NCI-H1694 treated with DMSO at 0.1 percent for 48 hours (cell line): ENCODE measurements at places on chromosomes 6 and 20.

- DNase-seq = no peak
Observed at GRCh38 chr20:829551-829950, 4.0 kb upstream of the FAM110A start.

GRCh38 chr20:45589725-45590124 is 10.6 kb upstream of the WFDC8 start:
- DNase-seq = no peak

GRCh38 chr20:13791540-13792459 is 7.0 kb downstream of the NDUFAF5 start:
- no peak for DNase-seq

DNA sequence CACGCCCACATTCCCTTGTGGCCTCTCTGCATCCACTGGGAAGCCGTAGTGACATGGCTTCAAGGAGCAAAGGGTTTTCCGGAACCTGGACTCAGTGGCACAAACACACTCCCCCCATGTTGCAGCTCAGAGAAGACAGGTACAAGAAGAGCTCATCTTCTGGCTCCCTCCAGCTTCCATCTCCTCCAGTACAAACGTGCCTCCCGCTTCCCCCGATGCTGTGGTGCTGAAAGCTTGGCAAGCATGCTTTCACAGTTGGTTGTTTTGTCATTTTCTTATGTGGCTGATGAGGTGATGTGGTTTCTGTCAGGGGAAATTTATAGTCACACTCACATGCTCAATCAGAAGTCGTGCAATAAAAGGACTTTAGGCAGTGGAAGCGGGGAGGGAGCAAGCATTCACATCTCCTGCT is 258.5 kb downstream of the KIF16B start:
- no peak for DNase-seq

- DNase-seq = no peak
Observed at GRCh38 chr6:131146865-131147264, 11.6 kb downstream of the AKAP7 start.

DNA sequence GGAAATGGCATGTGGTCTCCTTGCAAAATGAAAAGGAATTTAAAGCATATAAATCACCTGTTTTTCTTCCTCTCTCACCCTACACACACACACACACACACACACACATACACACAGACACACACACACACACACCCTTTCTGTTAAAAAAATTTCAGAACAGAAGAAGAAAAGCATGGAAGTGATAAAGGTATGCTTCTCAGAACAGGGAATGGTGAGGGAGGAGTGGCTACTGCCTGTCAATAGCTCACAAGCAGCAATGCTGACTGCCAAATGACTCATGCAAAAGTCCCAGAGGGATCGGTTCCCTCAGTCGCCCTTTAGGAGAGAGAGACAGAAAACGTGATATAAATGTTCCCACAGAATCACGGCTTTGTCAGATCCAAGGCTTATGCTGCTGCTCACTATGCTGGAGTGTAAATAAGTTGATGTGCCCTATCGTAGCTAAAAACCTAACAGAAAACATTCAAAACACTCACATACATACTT is 102.6 kb downstream of the IBTK start:
- peak; percentile 87 for DNase-seq

DNA sequence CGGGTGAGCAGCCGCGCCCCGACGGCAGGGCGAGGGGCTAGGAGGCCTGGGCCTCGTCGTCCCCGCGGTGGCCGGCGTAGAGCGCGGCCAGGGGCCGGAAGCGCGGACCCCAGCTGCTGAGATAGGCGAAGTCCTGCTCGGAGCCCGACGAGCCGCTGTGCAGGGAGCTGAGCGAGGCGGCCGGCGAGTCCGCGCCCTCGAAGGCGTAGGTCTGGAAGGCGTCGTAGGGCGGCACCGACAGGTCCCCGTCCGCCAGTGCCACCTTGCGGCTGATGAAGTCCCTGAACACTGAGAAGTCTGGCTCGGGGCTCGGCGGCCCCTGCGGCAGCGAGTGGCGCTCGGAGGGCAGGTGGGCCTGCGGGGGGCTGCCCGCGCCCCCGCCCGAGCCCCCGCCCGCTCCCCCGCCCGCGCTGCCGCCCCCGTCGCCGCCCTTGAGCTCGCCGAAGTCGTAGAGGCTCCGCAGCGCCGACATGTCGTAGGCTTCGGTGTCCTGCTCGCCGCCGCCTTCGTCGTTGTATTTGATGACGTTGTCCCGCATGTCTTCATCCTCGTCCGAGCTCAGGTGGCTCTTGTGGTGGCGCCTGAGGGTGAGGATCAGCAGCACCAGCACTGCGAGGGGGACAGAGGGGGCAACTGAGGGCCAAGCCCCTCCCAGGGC is 56.5 kb downstream of the CD40 start:
- peak; percentile 49 for DNase-seq

- no peak for DNase-seq
Observed at GRCh38 chr6:168782187-168782751, 341.3 kb downstream of the SMOC2 start.

GRCh38 chr20:32226391-32226790 is 18.7 kb downstream of the POFUT1 start:
- DNase-seq = no peak

- DNase-seq = no peak
Observed at GRCh38 chr6:33620158-33620855, 815 bp upstream of the ITPR3 start.

- DNase-seq = no peak
Observed at GRCh38 chr6:47875593-47875992, 93.8 kb downstream of the OPN5 start.

- DNase-seq = no peak
Observed at GRCh38 chr20:45913116-45913515, 1.2 kb upstream of the PLTP start.

DNA sequence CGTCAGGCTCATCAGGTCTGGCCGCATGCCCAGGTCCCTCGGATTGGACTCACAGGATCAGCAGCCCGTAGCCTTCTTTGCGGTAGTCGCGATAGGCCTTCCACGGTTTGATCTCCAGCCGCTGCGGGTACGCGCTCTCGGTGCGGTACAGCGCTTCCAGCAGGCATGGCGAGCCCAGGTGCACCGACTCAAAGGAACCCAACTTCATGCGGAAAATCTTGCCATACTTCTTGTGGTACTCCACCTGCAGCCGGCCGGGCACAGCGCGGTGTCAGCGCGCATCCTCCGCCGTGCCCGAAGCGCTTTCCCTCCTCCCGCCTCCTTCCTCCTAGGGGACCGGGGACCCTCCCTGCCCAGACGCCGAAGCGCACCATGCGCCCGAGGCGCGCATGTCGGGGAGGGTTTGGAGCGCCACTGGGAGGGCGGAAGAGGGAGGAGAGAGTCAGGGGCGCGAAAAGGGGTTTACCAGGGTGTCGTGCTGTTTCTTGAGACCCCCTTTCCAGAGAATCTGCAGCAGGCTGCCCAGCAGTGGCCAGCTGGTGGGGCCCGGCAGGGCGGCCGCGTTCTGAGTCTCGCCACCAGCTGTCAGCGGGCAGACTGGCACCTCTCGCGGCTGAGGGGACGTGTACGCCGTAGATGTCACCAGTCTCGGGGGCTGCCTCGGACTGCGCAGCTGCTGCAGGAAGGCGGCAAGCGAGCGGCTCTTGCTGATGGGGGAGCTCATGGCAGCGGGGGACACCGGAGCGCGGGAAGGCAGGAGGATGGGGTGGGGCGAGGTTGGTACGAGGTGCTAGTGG is 732 bp downstream of the CYP24A1 start:
- DNase-seq = no peak

DNA sequence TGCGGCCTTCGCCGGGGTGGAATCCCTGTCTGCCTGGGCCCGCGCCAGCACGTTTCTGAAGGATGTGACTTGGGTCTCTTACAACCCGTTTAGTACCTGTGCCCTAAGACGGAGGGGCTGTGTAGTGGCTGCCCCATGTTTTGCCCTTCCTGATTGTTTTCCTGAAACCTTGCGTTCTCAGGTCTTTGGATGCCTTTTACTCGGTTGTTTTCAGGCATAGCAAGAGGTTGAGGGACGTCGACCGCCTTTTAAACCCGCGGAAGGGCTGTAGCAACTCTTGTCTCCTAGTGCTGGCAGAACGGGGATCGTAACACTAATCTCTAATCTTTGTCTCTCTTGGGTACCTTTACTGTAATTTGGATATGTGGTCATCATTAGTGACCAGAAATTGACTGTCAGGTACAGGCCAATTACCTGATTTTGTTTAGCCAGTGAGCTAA is 706 bp upstream of the NANP start:
- peak; percentile 24 for DNase-seq

- DNase-seq = no peak
Observed at GRCh38 chr20:23145281-23145700, 59.2 kb upstream of the CD93 start.

GRCh38 chr6:91659891-91660290 is 1073.0 kb upstream of the MAP3K7 start:
- DNase-seq = peak; percentile 18

- DNase-seq = no peak
Observed at GRCh38 chr20:1778338-1778737, 116.9 kb upstream of the SIRPA start.

- no peak for DNase-seq
Observed at GRCh38 chr6:156925718-156926607, 148.8 kb downstream of the ARID1B start.

GRCh38 chr6:144718431-144718830 is 433.3 kb downstream of the UTRN start:
- no peak for DNase-seq

DNA sequence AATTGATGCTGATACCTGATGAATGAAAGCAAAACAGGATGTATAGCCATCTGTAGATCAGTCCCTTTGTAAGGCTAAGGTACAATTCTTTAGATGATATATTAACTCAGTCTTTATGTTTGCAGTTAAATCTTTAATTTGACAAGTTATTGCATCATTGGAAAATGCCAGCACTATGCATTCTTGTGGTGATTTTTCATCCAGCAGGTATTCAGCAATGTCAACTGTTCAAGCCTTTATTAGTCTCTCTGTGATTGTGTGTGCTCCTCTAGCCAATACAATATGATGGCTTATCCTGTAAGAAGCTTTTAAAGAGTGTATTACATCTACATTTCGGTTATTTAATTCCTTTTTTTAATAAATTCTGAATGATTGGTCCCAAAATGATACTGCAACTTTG is 34.3 kb downstream of the HLA-DMB start:
- no peak for DNase-seq

DNA sequence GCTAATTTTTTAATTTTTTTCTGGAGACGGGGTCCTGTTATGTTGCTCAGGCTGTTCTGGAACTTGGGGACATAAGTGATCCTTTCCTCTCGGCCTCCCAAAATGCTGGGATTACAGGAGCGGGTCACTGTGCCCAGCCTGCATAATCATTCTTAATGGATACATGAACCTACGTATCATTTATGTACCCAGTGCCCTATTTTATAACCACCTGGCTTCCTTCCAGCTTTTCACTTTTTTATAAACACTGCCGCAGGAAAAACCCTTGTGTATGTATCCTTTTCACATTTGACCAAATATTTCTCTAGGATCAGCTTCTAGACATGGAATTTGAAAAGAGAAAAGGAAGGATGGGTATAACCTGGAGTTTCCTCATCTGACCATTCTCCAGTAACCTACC is 85.6 kb upstream of the RIN2 start:
- no peak for DNase-seq

DNA sequence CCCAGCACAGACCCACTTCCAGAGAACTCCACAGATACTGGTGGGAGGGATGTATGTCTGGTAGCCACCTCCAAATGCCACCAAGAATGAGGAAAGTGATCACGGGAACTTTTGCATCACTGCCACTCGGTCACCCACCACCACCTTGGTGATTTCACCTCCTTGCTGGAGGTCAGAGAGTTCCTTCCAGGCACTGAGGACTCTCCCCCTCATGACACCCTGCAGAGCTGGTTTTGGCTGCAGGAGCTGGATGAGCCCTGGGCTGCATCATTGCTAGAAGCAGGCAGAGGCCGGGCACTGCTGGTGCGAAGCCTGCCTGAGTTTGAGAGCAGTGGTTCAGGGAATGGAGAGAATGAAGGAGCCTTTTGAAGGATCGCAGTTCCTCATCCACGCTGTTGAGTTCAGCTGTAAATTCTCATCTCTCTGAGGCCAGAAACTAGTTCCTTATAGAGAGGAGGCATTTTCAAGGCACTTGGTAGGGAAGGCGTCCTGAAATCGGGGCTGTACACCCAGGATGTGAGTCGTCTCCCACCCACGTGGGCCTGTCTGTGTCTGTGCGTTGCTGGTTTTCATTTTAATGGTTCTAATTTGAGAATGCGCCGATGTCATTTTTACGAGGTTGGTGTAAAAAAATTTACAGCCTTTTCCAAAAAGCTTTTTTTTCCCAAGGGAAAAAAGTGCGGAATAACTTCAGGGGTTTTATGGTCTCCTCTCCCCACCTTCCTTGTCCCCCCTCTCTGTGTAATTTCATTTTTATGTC is 25.0 kb downstream of the FOXP4 start:
- DNase-seq = no peak

GRCh38 chr20:13898012-13898612 is 92.3 kb downstream of the SEL1L2 start:
- DNase-seq = no peak

GRCh38 chr6:139764498-139764986 is 390.1 kb upstream of the CITED2 start:
- DNase-seq = no peak

- no peak for DNase-seq
Observed at GRCh38 chr6:41449399-41450245, 96.6 kb upstream of the FOXP4 start.

DNA sequence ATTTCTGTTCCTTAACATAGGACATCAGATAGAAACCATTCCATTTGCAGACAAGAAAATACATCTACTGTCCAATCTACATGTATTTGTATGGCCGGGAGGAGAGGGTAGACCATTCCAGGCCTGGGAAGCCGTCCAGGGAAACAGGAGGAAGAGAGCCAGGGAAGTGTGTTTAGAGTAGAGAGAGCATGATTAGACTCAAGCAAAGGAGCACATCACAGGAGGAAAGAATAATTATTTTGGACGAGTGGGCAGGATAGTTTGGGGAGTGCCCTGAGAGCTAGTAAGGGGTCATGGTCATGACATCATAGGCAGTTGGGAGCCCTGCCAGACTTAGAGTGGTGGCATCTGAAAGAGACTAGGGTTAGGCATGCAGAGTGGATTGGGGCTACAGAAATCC is 250.0 kb downstream of the HIVEP2 start:
- DNase-seq = no peak

- no peak for DNase-seq
Observed at GRCh38 chr6:153966001-153966400, 73.0 kb upstream of the OPRM1 start.

DNA sequence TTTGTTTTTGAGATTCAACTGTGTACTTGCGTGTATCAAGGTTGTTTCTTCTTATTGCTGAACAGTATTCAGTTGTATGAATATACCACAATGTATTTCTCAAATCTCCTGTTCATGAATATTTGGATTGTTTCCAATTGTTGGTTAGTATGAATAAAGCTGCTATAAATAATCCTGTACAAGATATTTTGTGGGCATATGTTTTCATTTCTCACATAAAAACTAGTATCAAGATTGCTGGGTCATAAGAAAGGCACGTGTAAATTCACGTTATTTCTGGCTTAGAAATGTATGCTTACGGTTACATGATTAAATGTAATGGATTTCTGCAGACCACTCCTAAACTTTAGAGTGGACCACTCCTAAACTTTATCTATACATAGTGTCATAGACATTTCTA is 96.6 kb downstream of the BTBD3 start:
- no peak for DNase-seq

- DNase-seq = no peak
Observed at GRCh38 chr6:157685596-157686280, 137.3 kb upstream of the SNX9 start.
